ENCODE measurements at places on chromosomes 7 and 10. TPM values are rescaled to one million over a fixed set of nuclear protein-coding genes. Genes with fewer than 3 reads are reported as not detected.
A peak's percentile ranks its signal among the peaks of the same experiment; 100 is the strongest.

Gene STEAP1B
- polyA plus RNA-seq, result 1.4 TPM

GRCh38 chr10:119379466-119380071, 162.9 kb downstream of the RGS10 start:
- no peak for DNase-seq

DNA sequence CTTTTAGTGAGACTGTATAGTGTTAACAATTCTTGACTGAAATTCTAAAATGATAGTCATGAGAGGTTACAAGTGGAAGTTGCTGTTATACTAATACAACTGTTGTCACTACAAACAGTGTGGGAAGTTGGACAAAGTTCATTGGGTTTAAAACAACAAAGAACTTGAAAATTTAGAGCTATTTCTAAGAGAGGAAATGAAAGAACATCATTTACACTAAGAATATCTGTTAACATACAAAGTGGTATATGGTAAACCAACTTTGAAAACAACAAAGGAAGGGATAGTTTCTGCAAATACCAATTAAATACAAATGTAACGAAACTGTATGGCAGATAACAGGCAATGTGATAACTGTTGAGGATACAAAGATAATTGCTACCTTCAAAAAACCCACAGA, 11.6 kb downstream of the MTPN start:
- no peak for DNase-seq

DNA sequence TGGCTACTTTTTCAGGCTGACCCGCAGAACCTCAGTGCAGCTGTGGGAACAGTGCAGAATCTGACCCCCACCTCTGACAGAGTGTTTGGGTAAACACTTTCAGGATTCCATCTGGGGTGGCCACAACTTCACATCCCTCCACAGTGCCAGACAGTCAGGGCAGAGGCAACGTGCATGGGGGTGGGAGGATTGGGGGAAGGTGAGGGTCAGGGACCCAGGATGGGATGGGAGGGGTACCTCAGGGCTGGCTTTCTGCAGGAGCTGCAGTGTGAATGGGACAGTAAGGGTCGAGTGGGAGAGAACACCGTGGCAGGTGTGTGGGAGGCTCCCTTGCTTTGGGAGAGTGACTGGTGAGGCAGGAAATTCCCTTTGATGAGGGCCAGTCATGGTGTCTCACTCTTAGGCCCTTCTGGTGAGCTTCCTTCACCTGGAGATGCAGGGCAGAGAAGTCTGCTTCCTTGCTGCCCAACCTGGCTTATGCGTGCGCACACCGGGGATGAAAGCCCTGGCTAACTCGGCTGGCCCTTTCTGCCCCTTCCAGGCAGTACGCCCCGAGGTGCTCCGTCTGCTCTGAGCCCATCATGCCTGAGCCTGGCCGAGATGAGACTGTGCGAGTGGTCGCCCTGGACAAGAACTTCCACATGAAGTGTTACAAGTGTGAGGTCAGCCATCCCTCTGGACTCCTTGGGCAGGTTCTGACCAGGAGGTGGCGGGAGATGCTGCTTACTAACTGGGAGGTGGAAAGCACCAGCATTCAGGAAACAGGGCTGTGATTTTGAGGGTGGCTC, 8.4 kb downstream of the ZYX start:
- DNase-seq, result no peak

DNA sequence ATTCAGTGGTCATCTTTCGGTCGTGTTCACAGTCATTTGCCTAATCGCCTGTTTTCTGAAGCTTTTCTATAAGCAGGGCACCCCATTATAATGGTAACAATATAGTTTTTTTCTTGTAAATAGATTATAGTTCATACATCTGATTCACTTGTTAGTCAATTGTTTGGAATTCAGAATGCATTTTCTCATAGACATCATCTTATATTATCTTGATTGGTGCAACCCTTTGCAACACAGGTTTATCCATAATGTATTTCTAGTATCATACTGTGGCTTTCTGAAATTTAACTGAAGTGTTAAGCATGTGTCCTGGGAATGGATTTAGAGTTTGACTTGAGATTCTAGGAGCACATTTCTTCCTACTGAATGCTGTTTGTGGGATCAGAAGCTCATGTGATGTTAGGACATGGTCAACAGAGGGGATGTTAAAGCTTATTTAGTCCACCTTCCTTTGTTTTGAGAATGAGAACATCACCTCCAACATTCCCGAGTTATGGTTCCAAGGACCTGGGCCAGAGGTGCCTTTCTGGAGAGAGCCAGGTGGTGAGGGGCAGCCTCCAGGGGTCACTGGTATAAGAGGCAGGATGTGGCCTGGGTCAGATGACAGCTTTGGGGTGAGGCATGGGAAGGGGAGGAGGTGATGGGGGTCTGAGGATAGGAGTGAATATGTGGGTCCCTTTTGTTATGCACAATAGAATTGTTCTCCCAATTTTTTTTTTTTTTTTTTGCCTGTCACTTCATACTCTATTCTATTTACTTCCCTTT, 415.6 kb downstream of the EXOC4 start:
- no peak for DNase-seq

DNA sequence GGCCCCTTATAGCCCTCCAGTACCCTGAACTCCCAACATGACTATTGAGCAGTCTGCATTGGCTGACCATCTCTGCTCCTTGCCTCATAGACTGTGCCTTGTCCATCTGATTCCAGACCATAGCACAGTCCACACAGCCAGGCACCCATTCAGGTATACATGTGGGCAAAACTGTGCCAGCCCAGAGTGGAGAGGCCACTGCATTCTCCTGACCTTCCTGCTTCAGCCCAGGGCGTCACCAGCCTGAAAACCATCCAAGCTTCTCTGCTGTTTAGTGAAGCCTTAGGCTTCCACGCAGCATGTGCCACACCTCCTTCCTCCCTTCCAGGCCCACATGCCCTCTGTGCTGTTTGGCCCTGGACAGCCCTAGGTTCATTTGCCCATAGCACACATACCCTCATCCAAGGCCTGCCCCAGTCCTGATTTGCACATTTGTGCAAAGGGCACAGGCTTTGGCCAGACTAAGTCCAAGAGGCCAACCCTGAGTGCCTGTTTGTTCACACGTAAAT, 10.5 kb downstream of the DDX56 start:
- DNase-seq, result no peak

Gene XRCC2
- 1.6 TPM for polyA plus RNA-seq

DNA sequence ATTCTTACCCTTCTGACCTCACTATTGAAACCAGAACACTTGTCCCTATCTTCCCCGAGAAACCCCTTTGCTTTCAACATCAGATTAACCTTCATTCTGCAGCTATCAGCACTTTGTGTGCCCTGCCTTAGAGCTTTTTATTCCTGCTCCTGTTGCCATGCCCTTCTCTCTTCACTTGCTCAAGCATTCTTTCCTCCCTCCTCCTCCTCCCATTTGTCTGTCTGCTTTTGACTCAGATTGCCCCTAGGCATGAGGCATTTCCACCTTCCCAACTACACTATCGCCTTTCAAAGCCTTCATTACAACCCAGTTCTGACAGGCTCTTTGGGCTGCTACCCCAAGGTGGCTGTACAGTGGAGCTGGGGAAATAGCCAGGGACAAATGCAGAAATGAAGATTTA, 143.3 kb downstream of the SLC25A13 start:
- no peak for DNase-seq

GRCh38 chr10:80462981-80463741, 9.1 kb downstream of the TSPAN14 start:
- peak; percentile 55 for DNase-seq

DNA sequence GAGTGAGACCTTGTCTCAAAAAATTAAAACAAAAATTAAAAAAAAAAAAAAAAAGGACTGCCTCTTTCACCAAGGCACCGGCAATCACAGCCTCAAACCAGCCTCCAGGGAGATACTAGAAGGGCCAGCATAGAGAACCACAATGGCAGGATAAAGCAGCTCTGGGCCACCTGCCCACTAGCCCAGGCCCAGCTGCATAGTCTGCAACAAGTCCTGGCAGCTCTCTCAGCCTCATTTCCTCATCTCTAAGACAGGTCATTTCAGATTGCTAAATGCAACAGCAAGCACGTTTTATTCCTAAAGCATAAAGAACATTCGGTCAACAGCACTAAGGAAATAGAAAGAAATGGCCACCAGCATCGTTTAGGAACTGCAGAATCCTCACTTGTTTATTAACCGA, 28.8 kb downstream of the XPNPEP1 start:
- no peak for DNase-seq

DNA sequence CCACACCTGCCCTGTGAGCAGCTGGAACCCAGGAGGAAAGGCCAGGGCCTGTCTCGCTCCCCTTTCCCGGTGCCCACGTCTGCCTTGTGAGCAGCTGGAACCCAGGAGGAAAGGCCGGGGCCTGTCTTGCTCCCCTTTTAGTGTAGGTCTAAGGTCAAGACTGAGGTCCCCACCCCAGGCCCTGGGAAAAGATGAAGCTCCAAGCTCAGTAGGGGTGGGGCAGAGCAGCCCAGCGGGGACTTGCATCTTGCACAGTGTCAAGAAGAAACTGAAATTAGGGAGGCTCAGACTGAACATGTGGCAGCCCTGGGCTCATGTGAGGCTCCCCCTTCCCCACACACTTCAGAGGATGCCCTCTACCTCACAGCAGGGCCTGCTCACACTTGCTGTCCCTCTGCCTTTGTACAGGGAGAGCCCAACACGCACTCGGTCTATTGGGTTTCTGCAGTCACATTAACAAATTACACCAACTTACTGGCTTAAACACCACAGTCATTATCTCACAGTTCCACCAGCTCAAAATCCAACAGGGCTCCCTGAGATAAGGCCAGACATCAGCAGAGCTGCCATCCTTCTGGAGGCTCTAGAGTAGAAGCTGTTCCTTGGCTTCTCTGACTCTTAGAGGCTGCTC, 12.4 kb downstream of the POLL start:
- DNase-seq, result no peak

- DNase-seq, result no peak
Measured at GRCh38 chr10:93859049-93859655, 34.6 kb upstream of the SLC35G1 start.

Gene TSPAN33
- polyA plus RNA-seq, result 0.22 TPM

DNA sequence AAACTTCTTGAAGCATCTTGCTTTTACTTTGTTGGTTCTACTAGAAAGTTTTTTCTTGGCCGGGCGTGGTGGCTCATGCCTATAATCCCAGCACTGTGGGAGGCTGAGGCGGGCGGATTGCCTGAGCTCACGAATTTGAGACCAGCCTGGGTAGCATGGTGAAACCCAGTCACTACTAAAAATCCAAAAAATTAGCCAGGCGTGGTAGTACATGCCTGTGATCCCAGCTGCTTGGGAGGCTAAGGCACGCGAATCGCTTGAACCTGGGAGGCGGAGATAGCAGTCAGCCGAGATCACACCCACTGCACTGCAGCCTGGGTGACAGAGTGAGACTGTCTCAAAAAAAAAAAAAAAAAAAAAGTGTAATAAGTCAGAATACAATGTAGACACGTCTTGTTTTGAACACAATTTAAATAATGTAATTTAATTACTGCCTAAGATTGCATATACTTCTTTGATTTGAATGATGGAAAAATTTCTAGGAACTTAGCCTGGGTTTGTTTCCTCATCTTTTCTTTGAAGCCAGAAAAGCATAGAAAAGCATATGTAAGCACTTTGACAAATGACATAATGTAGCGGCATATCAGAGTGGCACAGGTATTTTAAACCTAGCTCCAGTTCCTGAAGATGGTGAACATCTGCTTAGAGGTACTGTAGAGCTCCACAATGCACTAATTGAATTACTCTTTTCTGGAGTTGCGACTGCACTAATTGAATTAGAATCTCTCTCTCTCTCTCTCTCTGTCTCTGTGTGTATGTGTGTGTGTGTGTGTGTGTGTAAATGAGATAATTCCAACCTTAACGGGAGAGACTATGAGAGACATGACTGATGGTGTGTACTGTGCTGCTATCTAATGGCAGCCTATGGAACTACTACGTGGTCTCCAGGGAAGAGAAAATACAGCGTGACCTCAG, 87.8 kb downstream of the BTRC start:
- DNase-seq, result peak; percentile 8

- DNase-seq, result no peak
Measured at GRCh38 chr10:59880971-59881510, 25.3 kb downstream of the CCDC6 start.

DNA sequence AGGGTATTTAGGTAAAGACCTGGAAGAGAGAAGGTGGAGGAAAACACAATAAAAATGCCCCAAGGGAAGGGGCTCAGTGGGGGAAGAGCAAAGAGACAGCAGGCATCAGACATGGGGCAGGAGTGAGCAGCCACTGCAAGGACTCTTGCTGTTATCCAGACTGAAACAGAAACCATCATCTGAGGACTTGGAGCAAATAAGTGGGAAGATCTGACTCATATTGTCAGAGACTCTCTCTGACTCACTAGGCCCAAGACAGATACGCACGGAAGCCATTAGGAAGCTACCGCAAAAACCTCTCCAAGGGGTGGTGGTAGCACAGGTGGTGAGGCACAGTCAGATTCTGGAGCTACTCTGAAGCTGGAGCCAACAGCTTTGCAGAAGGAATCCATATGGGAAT, 110.7 kb downstream of the RNF32 start:
- DNase-seq, result peak; percentile 17

Gene FAM25C
- not detected for polyA plus RNA-seq

Gene CLDN15
- polyA plus RNA-seq, result 2.7 TPM

Gene JAZF1
- polyA plus RNA-seq, result 11.6 TPM

DNA sequence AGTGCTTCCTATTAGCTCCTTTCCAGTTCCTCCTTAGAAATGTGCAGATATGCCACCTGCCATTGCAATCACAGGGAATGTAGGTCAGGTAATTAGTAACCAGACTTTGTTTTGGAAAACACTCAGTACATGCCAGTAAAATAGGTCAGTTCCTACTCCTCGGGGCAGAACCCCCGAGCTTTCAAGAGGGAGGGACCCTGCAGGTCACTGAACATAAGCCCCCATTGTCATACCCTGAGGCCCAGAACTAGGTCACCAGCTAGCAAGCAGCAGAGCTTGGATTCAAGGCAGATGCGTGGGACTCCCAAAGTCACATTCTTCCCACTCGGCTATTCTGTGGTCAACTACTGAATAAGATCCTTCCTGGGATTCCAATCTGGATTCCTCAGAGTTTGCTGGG, 104.8 kb downstream of the PPP1R3C start:
- DNase-seq, result no peak

- DNase-seq, result no peak
Measured at GRCh38 chr10:97805949-97806348, 34.1 kb upstream of the SFRP5 start.

- DNase-seq, result no peak
Measured at GRCh38 chr10:17649836-17650235, 5.9 kb downstream of the STAM start.

DNA sequence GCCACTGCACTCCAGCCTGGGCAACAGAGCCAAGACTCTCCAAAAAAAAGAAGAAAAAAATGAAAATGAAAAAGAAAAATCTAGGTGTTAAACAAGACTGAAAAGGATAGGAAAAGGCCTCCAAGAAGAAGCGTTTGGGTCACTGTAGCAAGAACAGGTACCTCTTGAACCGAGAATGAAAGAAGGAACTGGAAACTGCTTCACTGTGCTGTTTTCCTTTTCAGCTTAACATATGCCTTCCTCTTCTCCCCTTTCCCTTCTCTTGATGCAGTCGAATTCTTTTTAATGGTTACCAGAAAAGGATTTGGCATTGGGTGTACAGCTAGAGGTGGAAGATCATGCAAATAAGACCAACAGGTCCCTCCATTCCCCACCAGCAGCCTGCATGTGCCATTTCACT, 28.1 kb downstream of the LRRC4 start:
- no peak for DNase-seq
